Stimulated activated CD4-positive, alpha-beta T cell treated with anti-CD3 and anti-CD28 coated beads, Interleukin-15, amount 100 ng/mL, for 1 hour (primary cell): ENCODE measurements at places on chromosomes 6 and 20.

GRCh38 chr20:34621036-34621343, 55.9 kb downstream of the PIGU start:
- no peak for DNase-seq

DNA sequence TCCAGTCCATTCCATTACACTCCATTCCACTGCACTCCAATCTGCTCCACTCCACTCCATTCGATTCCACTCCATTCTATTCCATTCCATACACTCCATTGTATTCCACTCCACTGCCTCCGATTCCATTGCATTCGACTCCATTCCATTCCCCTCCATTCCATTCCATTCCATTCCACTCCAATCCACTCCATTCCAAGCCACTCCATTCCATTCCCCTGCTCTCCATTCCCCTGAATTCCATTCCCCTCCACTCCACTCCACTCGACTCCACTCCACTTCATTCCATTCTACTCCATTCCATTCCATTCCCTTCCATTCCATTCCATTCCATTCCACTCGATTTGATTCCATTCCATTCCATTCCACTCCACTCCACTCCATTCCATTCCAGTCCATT, 25.7 kb upstream of the DEFB125 start:
- DNase-seq: no peak

GRCh38 chr20:24942679-24943078, 6.4 kb upstream of the CST7 start:
- no peak for DNase-seq

DNA sequence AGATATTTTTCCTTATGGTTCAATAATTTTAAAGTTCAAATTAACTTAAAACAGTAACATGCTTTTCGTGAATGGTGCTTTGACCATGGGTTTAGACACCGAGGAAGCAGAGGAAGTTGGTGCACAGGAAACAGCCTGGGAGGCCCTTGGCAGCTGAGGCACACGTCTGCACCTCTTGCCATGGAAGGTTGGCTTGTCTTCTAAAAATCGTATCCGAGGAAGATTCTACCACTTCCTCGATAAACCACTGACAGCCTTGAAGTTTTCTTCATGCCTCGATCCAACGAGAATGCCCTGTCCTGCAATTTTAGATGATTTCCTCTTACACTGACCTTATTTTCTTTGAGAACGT, 12.2 kb downstream of the DLL1 start:
- no peak for DNase-seq

DNA sequence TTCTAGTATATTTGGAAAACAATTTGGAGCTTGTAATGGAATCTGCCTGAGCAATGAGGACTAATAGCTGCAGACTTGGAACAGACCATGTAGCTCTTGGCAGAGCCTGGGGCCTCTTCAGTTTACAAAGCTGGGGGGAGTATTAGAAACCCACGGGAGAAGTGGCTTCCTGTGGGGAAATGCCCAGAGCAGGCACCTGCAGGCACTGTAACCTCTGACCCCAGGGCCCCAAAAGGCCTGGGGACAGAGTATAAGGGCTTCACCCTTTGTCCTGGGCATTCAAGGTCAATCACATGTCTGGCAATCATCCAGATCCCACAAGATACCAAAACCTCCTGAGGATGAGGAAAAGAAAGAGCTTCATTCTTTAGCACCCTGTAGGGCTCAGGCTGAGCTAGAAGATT, 19.4 kb downstream of the PKIG start:
- no peak for DNase-seq

DNA sequence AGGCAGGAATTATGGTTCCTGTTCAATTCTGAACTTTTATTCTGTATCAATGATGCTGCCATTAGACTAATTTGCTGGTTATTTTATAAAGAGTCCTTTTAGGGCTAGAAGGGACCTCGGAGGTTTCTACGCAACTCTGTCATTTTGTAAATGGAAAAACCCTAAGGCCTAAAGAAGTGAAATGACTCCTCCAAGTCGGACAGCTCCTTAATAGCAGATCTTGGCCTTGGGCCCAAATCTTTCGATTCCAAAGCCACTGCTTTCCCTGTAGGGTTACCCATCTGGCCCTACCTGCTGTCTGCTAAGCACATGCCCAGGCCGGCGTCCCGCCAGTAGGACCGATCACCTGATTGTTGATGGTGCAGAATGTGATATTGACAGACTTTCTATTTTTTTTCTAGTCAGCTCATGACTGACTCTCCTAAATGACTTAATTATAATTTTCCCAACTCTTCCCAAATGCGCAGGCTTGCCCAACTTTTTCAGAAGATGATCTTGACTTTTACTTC, 40.2 kb downstream of the PLEKHG1 start:
- no peak for DNase-seq

DNA sequence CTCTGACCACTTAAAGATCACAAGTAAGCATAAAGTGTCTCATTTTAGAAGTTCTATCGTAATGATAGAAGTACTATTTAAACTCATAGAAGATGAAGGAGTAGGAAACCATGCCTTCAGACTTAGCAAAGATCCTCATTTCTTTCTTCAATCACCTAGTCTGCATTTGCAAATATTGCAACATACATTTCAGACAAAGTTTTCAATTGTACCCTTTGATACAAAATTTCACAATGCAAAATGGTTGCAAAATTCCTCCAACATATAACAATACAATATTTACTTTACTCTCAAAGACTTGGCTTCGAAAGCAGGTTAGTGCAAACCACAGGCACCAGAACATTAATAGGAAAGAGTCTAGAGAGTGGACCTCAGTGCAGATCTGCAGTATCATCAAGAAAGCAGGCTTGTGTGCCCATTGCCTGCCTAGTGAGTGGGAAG, 16.1 kb upstream of the ROS1 start:
- DNase-seq: no peak

DNA sequence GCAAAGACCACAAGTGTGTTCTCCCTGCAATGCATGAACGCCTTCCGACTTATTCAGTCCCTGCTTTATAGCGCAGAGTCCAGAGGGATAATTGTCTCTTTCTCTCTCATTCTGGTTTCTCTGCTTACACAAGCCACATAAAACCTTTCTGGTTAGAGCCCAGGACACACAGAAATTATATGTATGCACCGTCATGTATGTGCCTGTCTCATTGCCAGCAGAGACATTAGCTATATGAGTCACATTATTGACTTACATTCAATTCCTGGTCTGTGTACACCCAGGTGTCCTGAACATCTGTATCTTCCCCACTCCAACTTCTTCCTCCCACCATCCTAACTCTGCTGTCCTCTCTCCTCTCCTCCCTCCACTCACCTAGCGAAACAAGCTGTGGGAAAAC, 44.0 kb downstream of the LRFN2 start:
- no peak for DNase-seq

DNA sequence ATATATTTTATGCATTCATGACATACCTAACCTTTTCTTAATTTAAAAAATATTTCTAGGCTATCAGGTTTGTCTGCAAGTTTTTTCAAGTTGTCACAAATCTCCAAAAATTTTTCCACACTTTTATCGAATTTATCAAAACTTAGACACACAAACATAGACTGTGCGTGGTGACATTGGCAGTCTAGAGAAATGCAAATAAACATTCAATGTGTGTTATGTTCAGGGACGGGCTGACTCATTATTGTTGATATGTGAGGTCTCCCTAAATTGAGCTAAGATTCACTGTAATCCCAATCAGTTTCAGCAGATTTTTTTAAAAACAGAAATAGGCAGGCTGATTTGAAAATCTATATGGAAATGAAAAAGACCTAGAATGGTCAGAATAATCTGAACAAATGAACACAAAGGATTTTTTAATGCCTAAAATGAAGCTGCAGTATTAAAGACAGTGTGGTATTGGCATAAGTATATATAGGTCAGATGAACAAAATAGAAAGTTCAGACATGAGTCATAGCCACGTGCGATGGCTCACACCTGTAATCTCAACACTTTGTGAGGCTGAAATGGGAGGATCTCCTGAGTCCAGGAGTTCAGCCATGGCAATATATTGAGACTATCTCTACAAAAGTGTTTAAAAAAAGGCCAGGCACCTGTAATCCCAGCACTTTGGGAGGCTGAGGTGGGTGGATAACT, 19.2 kb downstream of the BLTP3A start:
- DNase-seq: no peak

DNA sequence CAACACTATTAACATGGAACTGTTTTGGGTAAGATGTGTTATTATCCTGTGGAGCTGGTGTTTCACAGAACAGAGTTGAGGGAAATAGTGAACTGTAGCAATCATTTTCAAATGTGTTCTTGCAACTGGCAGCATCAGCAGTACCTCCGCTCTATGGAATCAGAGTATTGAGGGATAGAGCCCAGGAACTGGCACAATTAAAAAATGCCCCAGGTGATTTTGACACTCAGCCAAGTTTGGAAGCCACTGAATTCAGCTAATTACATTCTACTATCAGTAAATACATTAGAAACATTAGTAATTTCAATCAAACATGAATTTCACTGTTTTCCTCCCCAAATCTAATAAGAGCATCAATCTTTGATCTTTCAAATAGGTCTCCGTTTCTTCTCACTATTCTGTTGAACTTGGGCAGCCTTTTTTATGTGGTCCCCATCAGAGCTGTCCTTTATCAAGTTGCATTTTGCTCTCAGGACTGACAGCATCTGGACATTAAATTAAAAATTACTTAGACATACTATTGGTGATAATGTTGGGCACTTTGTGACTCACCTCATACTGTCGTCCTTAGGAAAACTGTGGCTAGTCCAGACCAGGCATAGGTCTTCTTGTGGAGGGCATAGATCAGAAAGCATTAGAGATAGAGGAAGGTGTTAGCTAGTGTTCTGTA, 251.5 kb downstream of the DHX35 start:
- no peak for DNase-seq

DNA sequence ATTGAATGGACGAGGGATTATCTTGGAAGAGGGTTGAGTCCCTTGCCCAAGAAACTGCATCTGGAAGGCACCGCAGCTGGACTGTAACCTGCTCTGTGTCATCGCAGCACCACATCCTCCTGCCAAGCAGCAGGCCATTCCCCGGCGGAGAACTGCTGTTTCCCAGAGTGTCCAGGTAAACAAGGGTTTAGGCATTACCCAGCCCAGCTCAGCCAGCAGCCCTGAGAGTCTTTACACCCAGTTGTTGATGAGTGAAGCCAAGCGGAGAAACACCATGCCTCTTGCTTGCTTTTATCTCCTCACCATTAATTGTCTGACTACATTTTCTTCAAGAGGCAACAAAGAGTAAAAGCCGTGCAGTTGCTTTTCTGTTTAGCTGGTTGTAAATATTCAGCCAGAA, 104.1 kb downstream of the CDH4 start:
- DNase-seq: no peak

DNA sequence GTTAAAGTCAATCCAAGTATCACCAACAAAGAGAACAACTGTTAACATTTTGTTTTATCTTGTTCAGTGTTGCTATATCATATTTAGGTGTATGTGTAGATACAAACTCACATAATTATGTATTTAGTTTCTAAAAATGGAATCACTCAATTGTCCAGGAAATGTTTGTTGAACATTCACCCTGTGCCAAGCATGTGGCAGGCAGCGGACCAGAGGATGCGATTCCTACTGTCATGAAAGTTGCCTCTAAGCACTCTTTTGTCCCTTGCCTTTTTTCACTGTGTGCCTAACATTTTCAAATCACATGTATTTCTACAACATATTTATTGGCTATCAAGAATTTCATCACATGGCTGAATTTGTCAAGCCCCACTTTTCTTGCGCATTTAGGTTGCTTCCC, 16.9 kb upstream of the TGM2 start:
- no peak for DNase-seq

DNA sequence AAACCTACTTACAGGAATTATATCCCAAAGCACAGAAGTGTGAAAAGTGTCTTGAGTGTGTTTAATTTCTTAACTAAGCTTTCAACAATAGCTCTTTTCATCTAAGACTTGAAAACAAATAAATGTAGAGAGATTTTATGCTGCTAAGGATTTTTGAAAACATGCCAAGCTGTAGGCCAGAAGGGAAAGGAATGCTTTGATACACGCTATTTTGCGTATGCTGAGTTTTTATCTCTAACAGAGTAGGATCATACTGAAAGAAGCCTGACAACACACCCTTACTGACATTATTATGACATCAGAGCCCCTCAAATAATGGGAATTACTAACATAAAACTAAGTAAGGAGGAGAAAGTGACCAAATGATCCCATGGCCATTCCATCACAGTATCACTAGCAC, 265.5 kb downstream of the KHDC1L start:
- DNase-seq: no peak

DNA sequence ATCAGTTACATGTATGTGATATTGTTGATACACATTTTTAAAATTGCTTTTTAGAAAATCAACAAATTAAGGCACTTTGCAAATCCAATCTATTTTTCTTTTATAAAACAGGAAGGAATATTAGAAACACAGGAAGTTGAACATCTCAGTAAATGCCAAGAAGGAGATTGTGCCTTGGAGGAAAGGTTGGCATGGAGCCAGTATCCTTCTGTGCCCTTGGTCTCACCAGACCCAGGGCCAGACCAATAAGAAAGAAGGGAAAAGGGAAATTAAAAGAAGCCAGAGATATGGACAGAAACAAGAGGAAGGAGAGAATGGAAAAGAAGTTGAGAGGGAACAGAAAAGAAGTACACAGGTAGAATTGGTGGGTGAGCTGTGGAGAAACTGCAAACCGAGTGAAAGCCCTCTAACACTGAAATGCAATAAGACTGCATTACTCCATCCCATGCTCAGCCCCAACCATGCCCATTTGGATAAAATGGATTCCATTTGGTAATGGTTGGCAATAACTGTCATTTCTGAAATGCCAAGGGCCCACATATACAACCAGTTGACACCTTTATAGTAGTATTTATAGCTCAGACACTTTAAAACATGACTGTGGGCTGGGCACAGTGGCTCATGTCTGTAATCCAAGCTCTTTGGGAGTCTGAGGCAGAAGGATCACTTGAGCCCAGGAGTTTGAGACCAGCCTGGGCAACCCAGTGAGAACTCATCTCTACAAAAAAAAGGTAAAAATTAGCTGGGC, 133.8 kb downstream of the GMPR start:
- no peak for DNase-seq

- no peak for DNase-seq
Observed at GRCh38 chr6:87791029-87791428, 89.0 kb upstream of the AKIRIN2 start.

DNA sequence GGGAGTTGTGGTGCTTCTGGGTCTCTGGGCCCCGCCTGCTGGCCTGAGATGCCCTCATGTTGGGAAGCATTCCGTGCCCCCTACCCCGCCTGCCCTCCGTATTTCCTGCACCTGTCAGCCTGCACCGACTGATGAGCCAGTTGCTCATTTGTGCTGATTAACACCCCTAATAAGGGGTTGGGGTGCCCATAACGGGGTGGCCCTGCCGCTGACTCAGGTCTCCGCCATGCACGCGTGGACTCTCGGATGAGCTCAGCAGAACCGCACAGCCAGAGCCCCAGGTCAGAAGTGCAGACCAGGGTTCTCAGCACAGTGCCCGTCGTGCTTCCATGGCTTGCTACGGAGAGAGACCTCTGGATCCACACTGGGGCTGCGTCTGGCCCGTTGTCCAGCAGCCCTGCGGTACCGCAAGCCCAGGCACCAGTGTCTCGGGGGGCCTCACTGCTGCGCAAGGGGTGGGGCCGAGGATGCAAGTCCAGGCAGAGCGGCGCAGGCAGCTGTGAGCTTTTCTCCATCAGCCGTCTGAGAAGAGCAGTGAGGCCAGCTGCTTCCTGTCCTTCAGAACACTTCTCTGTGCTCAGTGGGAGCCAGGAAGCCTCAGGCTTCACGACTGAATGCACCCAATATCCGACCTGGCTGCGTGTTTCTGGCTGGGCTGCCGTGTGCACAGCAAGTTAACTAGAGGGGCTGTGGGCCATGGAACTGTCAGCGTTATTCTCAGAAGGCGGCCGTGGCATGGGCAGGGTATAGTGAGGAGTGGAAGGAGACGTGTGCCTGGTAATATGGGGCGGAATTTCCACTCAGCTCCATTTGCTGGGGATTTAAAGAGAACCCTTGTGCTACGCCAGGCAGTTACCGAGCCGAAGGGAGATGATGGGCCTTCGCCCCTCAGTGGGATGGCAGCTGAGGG, 18.6 kb downstream of the MTG2 start:
- DNase-seq: no peak
